Kidney (tissue), 22 donors: ENCODE measurements at places on chromosomes 12 and 14. TPM values are rescaled to one million over a fixed set of nuclear protein-coding genes. Genes with fewer than 3 reads are reported as not detected.

The B4GALNT3 gene
- polyA plus RNA-seq, result 11.3 TPM

The KCNC2 gene
- not detected for polyA plus RNA-seq

The TTC5 gene
- 12.3 TPM for polyA plus RNA-seq

The HPD gene
- 393 TPM for polyA plus RNA-seq

The RASSF8 gene
- 12.0 TPM for polyA plus RNA-seq

The RPL10L gene
- polyA plus RNA-seq, result not detected

The AKAP3 gene
- 2.3 TPM for polyA plus RNA-seq

The TAS2R10 gene
- not detected for polyA plus RNA-seq

The BCL11B gene
- 0.13 TPM for polyA plus RNA-seq

The AQP6 gene
- 74.1 TPM for polyA plus RNA-seq

The TAMALIN gene
- polyA plus RNA-seq, result 22.3 TPM

The EFS gene
- polyA plus RNA-seq, result 5.6 TPM

The VASH1 gene
- 4.1 TPM for polyA plus RNA-seq
